ENCODE measurements at places on chromosomes 5 and 9. TPM values are rescaled to one million over a fixed set of nuclear protein-coding genes. Genes with fewer than 3 reads are reported as not detected.

GPBP1 gene
- 44.7 TPM for total RNA-seq

CERT1 gene
- total RNA-seq: 26.5 TPM

CCDC69 gene
- 1.7 TPM for total RNA-seq

PCDHGC5 gene
- 0.02 TPM for total RNA-seq

LIX1 gene
- not detected for total RNA-seq

Measured in A549 treated with RU486 at 1 μM for 4 hours (cell line).